ENCODE measurements at places on chromosomes 4 and X.

- no peak for DNase-seq
Measured at GRCh38 chr4:18754180-18754579, 732.6 kb upstream of the LCORL start.

- DNase-seq: no peak
Measured at GRCh38 chr4:72665171-72665968, 96.3 kb upstream of the ADAMTS3 start.

GRCh38 chr4:80036949-80037685, 35.9 kb downstream of the ANTXR2 start:
- no peak for DNase-seq

- DNase-seq: no peak
Measured at GRCh38 chrX:150465326-150465725, 102.2 kb downstream of the MAMLD1 start.

- no peak for DNase-seq
Measured at GRCh38 chr4:111957116-111957515, 188.1 kb upstream of the FAM241A start.

- no peak for DNase-seq
Measured at GRCh38 chrX:46953597-46953996, 41.4 kb downstream of the JADE3 start.

DNA sequence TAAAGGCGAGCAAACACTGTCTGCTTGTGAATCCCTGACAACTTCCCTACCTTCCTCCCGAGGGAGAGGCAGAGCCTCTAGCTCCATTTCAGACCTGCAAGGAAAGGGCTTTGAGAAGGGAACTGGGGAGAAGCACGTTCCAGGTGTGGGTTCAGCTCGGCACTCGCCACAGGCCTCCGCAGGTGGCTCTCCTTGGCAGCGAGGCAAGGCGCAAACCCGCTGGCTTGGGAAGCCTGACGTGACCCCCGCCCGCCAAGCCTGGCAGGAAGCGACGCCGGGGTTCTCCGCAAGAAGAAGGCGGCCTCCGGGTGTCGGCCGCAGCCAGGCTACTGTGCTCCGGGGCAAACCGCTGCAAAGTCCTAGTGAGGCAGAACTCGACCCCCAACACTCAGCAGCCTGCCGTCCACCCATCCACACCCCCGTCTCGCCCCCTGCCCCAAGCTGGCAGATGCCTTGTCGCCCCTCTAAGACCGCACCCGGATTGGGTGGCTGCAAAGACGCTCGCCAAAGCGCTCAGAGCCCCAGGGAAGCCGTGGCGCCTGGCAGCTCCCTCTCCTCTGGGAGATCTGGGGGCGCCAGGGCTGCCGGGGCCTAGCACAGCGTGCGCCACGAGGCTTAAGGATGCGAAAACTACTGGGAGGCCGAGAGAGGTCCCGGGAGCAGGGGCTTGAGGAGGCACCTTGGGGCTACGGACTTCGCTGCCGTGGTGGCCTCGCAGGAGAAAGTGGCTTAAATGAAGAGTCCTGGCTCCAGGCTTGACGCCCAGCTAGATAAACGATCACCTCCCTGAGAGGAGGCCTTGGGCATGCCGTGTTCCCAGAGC, 21.8 kb downstream of the NKX3-2 start:
- no peak for DNase-seq

- DNase-seq: no peak
Measured at GRCh38 chr4:28354880-28355656, 1494.4 kb downstream of the STIM2 start.

DNA sequence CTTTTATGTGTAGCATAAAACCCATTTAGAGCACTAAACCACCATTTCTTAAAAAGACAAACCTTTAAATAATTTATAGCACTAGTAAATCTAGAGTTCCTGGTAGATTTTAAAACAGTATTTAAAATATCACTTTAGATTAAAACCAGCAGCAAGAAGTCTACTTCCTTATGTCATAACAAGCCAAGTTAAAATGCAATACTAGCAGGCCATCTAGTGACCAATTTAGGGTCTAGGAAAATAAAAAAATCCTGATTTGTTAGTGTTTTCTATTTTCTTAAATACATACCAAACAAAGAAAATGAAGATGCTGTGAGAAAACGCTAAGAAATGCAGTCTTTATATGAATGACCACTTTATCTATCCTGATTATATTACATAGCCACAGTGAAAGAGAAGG, 53.9 kb downstream of the PAPSS1 start:
- DNase-seq: no peak

- DNase-seq: no peak
Measured at GRCh38 chr4:148270630-148271029, 171.6 kb downstream of the NR3C2 start.

DNA sequence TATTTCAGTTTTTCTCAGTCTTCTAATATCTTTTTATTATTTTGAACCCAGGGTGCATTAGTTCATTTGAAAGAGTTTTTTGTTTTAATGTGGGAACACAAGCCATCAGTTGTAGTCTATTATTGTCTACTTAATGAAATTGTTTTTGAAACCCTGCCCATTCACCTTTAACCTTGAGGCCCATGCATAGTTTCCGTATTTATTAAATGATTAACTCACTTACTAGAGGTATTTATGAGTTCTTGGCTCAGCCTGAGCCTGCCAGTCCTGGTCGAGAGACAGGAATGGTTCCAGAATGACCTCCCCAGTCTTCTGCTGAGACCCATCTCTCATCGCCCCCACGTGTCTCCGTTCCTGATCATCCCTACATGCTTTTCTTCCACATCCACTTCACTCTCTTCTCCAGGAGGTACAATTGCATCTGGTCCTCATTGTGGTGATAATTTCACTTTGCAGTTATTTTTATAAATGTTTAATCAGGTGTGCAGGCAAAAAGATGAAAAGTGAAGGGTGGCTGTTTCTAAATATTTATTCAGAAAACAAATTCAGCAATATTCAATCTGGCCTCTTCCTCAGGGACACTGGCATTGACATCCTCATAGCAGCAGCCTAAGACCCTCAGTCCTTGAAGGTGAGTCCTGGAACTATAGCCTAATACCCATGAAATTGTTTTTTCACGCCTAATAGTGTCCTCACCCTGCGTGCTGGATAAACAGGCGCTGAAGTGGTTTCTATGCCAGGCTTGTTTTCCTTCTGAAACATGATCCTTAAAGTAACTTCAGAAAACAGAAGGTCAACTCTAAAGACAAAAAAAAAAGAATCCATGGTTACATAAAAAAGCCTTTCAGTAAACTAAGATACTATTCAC, 112.8 kb downstream of the KDR start:
- no peak for DNase-seq

GRCh38 chrX:14359727-14360126, 169.6 kb upstream of the GLRA2 start:
- DNase-seq: no peak

DNA sequence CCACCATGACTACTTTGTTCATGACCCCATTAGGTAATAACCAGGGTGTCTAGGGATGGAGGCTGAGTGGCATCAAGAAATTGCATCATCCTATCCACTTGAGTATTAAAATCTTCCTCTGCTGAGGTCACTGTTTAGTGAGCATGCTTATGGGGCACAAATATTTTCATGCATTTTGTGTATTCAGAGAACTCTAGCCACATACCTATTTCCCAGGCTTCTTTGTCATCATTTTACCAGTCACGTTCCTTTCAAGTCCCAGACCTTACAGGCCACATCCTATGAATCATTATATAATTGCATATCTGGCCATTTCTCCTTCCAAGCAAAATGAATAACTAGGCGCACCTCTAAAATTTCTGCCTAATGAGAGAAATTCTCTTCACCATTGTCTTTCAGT, 1882.9 kb upstream of the AGA start:
- no peak for DNase-seq

- DNase-seq: no peak
Measured at GRCh38 chr4:156528216-156528615, 443.4 kb downstream of the PDGFC start.
